COLO829 (cell line): ENCODE measurements at places on chromosomes 3 and 15.

DNA sequence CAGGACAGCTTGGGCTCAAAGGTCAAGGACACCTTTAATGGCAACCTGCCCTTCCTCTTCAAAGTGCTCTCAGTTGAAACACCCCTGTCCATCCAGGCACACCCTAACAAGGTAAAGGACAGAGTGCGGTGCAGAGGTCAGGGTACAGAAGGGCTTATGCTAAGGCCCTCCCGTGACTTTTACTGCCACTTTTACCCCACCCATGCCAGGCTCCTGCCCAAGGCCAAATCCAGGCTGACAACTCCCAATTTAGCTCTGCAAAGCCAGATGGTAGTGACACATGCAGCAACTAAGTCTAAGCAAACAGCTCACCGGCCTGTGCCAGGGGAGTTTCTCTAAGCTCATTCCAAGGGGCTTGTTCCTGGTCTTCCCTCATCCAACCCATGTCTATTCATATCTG, 1.6 kb downstream of the MPI start:
- no peak for DNase-seq

DNA sequence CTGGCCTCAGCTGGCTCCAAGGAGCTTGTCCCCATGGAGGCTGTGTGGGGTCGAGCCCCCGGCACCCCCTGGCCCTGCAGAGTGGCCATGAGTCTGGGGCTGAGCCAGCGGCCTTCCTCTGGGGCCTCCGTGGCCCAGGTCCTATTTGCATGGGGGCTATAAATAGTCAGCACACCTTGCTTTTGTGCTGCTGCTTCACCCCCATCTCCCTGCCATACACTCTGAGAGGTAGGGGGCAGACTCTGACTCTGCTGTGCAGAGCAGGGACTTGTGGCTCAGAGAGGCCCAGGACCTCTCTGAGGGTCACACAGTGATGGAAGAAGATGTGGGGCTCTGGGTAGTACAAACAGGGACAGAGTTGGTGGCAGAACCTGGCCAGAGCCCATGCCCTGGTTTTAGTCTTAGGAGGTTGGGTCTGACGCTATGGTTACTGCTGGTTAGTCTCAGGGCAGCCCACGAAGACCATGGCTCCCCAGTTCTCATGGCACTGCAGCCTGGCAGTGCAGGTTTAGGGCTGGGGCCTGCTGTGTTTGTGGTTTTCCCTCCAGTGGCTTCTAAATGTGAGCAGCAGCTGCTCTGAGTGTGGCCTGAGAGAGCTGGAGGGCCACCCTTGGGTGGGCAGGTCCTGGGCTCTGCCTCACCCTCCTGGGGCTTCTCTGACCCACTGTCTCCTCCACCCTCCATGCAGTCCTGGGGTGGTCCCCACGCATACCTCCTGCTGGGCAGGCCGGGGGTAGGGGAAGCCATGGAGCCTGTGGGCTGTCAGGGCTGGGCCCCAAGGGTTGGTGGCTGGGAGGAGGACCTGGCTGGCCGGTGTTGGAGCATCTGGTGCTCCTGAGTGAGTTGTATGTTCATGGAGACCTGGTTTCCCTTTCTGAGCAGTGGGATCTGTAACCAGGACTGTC, 13.6 kb downstream of the PRKCD start:
- no peak for DNase-seq

DNA sequence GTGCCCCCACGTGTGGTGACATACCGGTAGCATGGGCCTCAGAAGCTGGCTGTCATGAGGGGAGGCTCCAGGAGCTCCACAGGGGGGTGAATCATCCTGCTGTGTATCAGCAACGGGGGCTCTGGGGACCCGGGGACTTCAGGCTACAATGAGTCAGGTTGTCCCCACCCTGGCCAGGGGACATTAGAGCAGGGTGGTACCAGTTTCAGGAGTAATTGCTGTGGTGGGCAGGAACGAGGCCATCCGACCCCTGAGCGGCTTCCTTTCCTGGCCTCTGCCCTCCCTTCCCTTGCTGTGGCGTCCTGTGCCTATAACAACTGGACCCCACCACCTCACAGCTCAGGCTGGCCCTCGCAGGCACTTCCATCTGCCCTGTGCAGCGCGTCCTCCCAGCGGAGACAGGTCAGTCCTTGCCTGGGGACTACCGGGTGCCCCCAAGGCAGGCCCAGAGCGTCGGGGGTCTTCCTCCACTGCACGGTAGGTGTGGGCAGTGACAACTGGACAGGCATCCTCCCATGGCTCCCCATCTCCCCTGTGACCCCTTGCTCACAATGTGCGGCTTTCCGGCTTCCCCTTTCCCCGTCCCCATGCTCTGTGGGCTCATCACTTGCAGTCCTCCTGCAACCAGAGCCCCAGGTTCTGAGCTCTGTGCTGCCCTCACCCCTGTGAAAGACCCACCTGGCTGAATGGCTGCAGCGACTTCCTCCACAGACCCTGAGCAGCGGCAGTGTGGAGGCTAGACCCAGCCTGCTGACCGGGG, 57.0 kb downstream of the KLF15 start:
- no peak for DNase-seq

DNA sequence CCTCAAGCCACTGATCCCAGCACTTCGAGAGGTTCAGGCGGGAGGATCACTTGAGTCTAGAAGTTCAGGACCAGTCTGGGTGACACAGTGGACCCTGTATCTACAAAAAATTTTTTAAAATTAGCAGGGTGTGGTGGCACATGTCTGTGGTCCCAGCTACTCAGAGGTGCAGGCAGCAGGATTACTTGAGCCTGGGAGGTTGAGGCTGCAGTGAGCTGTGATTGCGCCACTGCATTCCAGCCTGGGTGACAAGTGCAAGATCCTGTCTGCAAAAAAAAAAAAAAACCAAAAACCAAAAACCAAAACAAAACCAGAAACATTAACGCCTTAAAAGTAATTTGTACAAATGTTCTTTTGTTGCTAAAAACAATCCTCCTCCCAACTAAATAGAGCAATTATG, 27.9 kb upstream of the SLC12A8 start:
- no peak for DNase-seq

DNA sequence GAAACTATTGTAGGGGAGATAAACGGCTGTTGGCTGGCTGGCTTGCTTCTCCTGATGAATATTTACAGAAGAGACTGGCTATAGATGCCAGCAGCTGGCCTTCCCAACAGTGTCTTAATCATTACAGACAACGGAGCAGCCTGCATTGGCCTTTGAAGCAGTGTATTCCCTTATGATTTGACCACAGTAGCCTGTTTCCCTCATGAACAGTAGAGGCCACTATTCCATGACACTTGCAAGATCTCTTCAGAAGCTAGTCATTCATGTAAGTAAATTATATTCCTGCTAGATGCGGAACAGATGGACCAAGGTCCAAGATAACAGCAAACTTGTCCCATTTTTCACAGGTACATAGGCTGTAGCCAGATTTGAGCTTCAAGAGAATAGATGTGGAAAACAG, 47.3 kb downstream of the TMCO5A start:
- peak; percentile 10 for DNase-seq

DNA sequence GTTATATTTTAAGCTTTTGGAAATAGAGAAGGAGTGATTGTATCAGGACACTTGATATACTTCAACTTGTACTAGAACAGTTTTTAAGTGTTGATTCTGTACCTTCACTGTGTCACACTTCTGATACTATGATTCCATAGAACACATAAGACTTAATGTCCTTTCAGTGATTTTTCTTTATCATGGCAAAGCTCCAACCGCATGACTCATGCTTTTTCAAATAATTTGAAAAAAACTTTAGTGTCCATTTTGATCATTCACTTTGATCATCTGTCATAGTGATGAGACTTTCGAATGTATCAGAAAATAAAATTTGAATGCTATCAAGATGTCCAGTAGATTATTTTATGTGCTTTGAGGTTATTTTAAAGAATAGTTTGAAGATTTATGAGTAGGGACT, 32.0 kb downstream of the AP4E1 start:
- peak; percentile 35 for DNase-seq

DNA sequence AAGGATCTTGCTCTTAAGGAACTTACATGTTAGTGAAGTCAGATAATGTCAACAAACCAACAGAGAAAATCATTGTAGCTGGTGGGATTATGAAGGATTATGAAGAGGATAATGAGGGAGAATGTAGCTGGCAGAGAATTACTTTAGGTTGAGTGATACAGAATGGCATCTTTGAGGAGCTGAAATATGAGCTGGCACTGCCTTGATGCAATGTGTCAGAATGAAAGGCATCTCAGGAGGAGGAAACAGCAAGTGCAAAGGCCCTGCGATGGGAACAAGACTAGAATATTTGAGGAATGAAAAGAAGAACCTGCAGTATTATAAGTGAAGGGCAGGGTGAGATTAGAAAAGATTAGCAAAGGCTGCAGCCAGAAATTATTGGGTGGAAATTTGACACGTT, 237.2 kb upstream of the ADAMTS9 start:
- DNase-seq: no peak

DNA sequence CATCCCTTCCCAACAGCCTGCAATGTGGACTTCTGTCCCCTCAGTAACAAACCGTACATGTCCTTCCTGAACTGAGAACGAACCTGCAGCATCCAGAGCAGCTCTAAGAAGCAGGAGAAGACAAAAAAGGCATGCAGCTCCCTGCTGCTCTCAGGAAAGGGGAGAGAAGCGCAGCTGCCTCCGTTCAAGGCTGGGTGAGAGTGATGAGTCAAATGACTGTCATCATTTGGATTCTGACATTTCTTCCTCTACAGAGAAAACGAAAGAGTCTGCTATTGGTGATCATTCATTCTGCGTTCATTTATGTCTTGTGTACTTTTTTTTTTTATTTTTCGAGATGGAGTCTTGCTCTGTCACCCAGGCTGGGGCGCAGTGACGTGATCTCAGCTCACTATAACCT, 677.8 kb downstream of the FHIT start:
- DNase-seq: no peak

GRCh38 chr3:18047052-18047451, 304.6 kb upstream of the TBC1D5 start:
- no peak for DNase-seq

- DNase-seq: no peak
Measured at GRCh38 chr3:106342386-106342785, 473.6 kb upstream of the CBLB start.
